ENCODE measurements at places on chromosomes 1 and 21.

GRCh38 chr1:23546897-23547584 lies 12.3 kb downstream of the ID3 start:
- peak; percentile 52 for DNase-seq

GRCh38 chr1:180225403-180225802 lies 4.7 kb upstream of the LHX4 start:
- no peak for DNase-seq

- peak; percentile 79 for DNase-seq
These were observed 550 bp downstream of the ARHGEF16 start for GRCh38 chr1:3454811-3455618.

DNA sequence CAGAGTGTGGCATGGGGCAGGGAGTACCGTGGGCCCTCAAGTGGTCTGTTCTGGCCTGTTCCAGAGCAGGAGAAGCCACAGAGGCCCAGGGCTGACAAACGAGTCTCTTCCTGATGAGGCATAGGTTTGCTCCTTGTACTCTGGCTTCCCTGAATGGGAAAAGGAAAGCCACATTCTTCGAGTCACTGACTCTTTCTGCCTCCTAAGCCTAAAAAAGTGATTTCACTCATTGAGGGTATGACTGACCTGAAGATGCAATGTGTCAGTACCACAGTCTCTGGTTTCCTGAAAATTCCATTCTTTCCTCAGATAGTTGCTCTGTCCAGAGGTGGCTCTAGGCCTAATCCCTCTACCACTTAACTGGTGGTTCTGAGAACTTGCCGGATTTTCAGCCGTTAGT lies 92.3 kb downstream of the KCNN3 start:
- no peak for DNase-seq

GRCh38 chr1:234069760-234070159 lies 165.3 kb downstream of the SLC35F3 start:
- no peak for DNase-seq
